Kasumi-1 (cell line): ENCODE measurements at places on chromosomes 3 and 15.

DNA sequence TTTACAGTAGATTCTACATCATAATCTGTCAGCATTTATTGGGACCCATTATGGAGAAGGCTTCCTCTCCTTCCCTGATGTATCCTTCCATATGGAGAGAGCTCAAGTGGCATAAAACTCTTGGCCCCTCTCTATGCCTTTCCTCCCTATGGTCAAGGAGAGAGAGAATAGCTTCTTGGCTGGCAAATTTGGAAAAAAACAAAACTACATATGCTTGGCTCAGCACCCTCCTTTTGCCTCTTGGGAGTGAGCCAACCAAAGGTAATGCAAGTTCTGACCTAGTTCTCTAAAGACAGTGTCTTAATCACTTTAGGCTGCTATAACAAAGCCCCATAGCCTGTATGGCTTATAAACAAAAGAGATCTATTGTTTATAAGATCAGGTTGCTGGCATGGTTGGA, 37.5 kb downstream of the C3orf70 start:
- no peak for DNase-seq

DNA sequence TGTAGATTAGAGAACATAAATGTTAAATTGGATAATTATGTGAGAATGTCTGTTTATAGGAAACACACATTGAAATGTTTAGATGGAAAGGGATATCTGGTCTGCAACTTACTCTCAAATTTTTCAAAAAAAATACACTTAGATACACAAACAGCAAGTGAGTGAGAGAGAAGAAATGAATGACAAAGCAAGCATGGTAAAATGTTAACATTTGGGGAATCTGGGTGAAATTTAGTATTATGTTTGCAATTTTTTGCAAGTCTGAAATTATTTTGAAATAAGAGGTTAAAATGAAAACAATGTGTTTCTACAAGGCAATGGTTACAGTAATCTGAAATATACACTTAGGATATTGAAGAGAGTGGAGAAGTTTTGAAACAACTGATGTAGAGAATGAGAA, 134.3 kb downstream of the GLDN start:
- no peak for DNase-seq

DNA sequence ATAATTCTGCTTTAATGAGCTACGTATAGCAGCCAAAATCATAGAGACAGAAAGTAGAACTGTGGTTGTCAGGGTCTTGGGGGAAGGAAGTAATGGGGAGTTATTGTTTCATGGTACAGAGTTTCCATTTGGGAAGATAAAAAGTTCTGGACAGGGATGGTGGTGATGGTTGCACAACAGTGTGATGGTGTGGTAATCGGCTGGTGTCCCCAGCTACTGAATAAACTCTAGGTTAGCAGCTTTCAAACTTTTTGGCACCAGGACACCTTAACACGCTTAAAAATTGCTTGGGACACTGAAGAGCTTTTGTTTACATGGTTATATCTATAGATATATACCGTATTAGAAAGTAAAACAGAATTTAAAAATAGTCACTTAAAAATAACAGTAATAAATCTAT, 166.0 kb downstream of the NEK11 start:
- DNase-seq: no peak

DNA sequence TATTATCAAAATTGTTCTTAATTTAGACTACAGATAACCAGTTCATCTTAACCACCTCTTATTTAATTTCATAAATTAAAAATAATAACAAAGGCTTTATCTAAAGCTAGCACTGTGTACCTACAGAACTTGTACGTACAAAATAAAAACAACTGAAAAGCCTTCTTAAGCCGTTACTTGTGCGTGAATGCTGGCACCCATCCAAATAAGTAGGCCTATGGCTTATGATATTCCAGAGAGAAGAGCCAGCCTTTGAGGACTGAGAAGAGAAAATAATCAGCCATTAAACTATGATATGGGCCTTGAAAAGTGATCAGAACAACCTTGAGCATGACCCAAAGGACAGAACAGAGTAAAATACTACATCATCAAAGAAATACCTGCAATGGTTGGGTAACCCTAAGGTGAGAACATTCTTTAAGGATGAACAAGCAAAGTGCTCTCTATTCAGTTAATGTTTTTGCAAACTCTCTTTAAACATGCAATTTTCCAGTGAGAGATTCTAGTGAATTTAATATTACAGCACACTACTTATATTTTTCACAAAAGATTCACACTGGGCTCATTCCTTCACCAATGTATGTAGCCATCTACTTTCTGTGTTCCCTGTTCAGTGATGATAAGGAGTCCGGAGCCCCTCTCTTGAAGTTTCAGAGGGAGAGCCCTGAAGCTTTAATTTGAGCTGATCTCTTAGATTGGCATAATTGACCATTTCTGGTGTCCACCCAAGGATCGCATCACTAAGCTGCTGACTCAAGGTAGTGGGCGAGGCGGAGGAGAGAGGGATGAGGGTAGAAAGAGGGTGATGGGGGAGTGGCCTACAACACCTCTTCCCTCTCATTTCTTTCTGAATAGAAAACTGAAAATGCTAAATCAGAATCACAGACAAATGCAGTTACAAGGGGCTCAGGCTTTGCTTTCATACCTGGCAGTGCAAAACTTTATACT, 7.7 kb upstream of the ACTC1 start:
- no peak for DNase-seq

DNA sequence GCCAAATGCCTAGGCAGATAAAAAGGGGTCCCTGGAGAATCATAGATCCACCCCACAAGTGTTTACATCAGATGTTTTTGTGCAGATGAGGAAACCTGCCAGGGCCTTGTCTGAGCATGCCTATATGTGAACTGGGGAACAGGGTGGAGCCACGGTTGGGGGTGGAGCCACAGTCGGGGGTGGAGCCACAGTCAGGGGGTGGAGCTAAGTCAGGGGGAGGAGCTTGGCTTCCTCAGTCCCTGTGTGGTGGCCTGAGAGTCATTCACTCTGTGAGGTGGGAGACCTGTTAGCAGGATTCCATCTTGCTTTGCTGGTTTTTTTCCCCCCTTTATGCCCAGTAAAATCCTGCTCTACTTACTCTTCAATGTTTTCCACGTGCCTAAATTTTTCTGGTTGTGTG, 57.8 kb upstream of the TGFBR2 start:
- DNase-seq: no peak
